H1 (cell line): ENCODE measurements at places on chromosomes 7 and 10.

- DNase-seq: no peak
Observed at GRCh38 chr10:97226398-97226797, 40.6 kb upstream of the SLIT1 start.

- no peak for DNase-seq
Observed at GRCh38 chr10:88537322-88537721, 45.8 kb downstream of the RNLS start.

- DNase-seq: no peak
Observed at GRCh38 chr10:12848439-12849173, 152.9 kb downstream of the CCDC3 start.

DNA sequence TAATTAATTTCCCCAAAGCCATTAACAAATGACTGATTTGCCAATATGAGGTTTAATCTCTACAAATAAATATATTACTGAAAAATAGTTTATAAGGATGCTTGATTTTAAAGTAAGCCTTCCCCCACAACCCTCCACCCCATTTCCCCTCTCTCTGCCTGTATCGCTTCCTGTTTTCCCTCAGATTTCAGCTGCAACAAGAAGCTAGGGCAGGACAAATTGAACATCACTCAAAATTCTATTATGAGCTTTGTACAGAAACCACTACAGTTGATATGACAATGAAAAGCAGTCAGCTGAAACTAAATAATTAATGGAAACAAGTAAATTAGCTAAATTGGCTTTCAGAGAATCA lies 109.0 kb upstream of the SP4 start:
- DNase-seq: no peak

- no peak for DNase-seq
Observed at GRCh38 chr7:47095946-47096345, 486.0 kb downstream of the TNS3 start.

DNA sequence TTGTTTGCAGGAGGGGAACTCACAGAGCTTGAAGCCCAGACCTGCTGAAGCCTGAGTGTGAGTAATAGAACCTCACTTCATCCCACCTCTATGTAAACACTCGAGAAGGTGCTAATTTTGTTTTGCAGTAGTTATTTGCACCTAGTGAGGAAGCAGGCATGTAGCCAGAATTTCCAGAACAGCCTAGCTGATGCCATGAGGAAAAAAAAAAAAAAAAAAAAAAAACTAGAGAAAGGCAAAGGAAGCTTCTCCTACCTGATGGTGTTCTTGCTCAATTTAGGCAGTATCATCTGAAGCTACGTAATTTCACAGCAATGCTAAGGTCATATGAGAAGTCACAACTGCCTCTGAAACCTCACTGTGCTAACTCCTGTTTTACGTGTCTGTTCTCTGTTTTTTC lies 13.6 kb upstream of the GPR37 start:
- no peak for DNase-seq

GRCh38 chr10:62992145-62992721 lies 140.9 kb upstream of the NRBF2 start:
- no peak for DNase-seq

- DNase-seq: no peak
Observed at GRCh38 chr7:85205754-85206153, 18.9 kb upstream of the SEMA3D start.

- DNase-seq: no peak
Observed at GRCh38 chr7:151520419-151521261, 945 bp upstream of the RHEB start.

- DNase-seq: no peak
Observed at GRCh38 chr7:24831240-24831639, 74.0 kb upstream of the GSDME start.

DNA sequence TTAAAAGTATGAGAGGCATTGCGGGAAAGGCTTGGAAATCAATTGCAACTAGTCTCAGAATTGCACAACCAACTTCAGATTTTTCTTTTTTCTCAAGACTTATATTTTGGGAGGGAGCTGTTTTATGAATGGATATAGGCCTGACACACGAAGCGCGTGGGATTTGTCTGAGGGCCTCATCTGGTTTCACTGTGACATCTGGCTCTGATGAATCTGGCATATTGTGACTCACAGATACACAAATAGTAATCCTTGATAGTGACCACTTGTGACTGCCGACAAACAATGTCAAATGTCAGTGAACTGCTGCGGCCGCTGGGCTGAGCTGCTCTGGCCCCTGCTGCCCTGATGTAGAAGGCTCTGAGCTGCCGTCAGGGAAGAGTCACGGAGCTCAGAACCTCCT lies 655.1 kb downstream of the INHBA start:
- no peak for DNase-seq

DNA sequence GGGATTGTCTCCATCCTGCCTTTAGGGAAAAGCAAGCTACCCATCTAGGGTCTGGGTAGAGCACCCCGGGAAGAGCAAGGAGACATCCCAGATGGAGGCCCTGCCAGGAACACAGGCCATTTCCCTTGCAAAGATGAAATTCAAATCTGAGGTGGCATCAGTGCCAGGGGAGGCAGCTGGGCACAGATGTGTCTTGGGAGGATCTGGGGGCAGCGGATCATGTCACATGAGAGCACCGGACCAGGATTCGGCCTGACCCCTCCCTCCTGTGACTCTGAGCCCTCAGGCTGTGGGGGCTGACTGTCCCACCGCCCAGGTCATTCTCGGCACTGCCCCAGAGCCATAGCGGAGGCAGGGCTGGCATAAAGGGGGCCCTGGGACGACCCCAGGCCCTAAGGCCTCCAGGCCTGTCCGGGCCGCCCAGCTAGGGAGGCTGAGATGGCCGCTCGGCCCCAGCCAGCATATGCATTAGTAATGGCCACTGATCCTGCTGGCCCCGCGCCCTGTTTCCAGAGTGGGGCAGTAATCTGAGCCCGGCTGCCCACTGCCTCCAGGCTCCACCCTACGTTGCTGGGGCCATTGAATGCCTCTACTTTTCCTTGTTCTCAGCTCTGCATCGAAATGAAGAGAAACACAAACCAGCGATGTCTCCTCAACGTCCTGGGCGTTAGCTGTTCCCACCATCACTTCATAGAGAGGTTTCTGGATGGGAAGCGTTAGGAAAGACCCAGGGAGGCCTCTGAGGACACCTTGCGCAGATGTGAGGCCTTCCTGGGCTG lies 148.5 kb downstream of the UBE2H start:
- no peak for DNase-seq

GRCh38 chr7:128000048-128000447 lies 31.2 kb downstream of the LRRC4 start:
- DNase-seq: no peak

DNA sequence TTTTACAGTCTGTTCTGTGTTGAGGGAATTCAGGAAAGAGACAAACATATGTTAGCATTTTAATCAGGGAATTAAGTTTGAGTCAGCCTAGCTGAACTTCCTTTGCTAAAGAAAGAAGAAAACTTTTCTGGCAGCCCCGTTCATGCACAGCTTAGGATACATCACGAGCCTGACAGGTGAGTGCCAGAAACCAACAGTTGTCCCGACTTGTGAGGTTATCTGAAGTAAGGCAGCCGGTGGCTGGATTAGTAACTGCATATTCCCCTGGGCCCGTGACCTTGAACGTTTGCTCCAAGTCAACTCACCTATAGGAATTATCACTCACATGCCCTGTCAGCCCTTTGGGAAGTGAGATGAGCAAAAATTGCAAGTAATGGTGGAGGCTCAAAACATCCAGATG lies 24.1 kb downstream of the RBM17 start:
- DNase-seq: no peak

DNA sequence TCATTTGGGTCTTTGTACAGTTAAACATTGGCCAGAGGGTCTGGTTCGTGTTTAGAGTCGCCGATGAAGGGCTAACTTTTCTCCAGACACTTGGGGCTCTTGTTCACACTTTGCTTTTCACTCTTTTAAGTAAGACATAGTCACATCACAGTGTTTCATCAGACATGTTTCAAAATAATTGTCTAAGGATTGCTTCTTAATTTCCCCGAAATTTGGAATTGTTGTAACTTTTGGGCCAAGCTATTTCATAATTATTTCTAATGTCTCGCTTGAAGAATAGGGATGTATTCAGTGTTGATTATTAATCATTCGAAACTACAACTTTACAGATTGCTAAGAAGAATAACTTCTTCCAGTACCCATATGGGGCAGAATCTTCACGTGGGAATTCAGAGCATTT lies 92.8 kb downstream of the TCF7L2 start:
- no peak for DNase-seq

GRCh38 chr7:130231792-130232191 lies 24.1 kb downstream of the SSMEM1 start:
- no peak for DNase-seq

- no peak for DNase-seq
Observed at GRCh38 chr10:112565434-112566053, 118.5 kb downstream of the VTI1A start.

- peak; percentile 85 for DNase-seq
Observed at GRCh38 chr7:43925984-43926797, at the start of gene UBE2D4. Gene UBE2D4, plus strand, starts transcription at chr7:43926436. Its CDS starts 97 bp downstream, at chr7:43926533.

GRCh38 chr10:35335133-35336083 lies 901 bp upstream of the CCNY start:
- DNase-seq: peak; percentile 52

GRCh38 chr7:37713613-37714012 lies 30.0 kb downstream of the GPR141 start:
- DNase-seq: no peak

DNA sequence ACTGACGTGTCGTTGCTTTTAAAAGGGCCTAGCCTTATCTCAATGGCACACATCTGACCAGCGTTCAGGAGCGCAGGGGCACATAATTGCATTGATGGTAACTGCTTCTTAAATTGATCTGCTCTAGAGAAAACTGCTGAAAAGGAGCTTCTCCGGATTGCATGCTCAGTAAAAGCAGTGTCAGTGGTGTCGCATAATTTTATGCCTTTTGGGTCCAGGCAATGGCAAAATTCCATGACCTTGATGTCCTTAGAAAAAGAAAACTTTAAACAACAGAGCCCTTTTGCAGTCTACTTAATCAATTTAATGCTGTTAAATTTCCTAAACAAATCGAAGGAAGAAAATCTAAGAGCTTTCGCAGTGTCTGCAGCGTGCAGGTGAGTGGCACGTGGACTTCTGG lies 75.7 kb downstream of the PTPRE start:
- no peak for DNase-seq

- DNase-seq: no peak
Observed at GRCh38 chr10:77357611-77358310, 279.8 kb downstream of the KCNMA1 start.

DNA sequence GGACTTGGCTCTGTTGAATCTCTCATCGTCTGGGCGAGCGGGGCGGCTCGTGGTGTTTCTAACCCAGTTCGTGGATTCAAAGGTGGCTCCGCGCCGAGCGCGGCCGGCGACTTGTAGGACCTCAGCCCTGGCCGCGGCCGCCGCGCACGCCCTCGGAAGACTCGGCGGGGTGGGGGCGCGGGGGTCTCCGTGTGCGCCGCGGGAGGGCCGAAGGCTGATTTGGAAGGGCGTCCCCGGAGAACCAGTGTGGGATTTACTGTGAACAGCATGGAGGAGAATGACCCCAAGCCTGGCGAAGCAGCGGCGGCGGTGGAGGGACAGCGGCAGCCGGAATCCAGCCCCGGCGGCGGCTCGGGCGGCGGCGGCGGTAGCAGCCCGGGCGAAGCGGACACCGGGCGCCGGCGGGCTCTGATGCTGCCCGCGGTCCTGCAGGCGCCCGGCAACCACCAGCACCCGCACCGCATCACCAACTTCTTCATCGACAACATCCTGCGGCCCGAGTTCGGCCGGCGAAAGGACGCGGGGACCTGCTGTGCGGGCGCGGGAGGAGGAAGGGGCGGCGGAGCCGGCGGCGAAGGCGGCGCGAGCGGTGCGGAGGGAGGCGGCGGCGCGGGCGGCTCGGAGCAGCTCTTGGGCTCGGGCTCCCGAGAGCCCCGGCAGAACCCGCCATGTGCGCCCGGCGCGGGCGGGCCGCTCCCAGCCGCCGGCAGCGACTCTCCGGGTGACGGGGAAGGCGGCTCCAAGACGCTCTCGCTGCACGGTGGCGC lies at the start of gene EN2:
EN2 (plus strand) TSS at position 19 of the 767 bp plus-strand sequence; CDS start at position 268, 249 bp downstream.
- DNase-seq: no peak

DNA sequence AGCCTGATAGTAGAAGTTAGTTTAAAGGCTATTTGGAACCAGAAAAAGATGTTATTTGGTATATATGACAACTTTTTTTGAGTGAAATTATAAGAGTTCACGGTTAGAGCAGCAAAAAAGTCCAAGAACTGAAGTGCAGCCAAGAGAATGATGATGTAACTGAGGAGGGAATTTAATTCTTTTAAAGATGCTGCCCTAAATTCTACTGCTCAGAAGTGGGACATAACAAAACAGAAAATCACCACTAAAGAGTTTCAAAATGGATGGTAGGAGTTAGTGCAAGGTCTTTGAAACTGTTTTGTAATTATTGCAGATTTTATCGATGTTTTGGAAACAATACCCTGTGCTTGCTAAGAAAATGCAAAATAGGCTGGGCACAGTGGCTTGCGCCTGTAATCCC lies 6.5 kb downstream of the SAMD8 start:
- no peak for DNase-seq

GRCh38 chr7:142940966-142941535 lies 1.8 kb downstream of the LLCFC1 start:
- no peak for DNase-seq

GRCh38 chr7:47669178-47669891 lies 87.4 kb upstream of the TNS3 start:
- no peak for DNase-seq

DNA sequence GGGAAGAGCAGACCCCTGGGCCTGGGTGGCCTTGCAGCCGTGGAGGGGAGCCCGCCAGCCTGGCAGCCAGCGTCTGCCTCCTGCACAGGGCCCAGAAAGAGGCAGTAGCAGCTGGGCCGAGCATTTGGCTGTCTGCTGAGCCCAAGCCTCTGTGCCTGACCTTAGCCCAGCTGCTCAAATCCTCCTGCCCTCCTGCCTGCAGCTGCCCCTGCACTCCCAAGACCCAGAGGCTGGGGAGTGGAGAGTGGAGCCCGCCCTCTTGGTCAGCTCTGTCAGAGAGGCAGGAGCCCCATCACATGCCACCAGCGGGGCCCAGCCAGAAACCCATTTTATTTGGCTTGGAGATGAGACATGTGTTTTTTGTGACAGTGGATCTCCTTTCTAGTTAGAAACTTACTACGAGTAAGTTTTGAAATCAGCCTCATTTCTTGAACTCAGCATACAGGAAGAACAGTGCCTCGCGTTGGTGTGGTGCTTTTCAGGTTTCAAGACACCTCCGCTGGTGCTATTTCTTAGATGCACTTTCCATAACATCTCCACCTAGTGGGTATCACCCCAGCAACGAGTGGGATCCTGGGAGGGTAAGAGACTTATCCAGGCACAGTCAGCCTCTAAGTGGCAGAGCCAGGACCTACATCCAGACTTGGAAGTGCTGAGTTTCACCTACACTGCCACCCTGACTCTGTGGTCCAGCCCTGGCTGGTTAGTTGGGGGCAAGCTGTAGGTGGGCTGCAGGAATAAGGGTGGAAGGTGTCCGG lies 477.1 kb downstream of the RPS24 start:
- no peak for DNase-seq

- DNase-seq: no peak
Observed at GRCh38 chr7:44157116-44158080, 16.3 kb upstream of the MYL7 start.

- DNase-seq: no peak
Observed at GRCh38 chr10:55398497-55398882, 597.5 kb upstream of the PCDH15 start.

DNA sequence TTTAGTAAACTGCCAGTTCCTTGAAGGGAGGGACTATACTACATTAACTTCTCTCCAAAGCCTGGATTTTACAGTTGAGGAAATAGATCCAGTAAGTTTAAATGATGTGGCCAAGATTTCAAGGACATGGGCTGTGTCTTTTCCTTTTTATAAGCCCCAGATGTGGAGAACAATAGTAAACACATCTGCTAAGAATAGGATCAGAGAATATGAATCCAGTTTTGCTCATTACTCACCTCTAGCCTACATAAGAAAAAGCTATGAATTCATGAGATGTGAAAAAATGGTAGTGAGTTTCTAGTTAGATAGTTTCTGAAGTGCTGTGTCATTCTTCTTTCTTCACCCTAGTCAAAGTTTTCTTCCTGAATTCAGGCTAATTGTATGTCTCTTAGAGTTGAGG lies 38.6 kb downstream of the MAGI2 start:
- no peak for DNase-seq
